ENCODE measurements at places on chromosomes 16 and 17.
A peak's percentile ranks its signal among the peaks of the same experiment; 100 is the strongest.

GRCh38 chr17:46191322-46192188, 1.7 kb downstream of the KANSL1 start:
- no peak for DNase-seq

- DNase-seq: no peak
Observed at GRCh38 chr16:83577078-83577745, 230.6 kb upstream of the HSBP1 start.

GRCh38 chr17:33115366-33115765, 123.7 kb downstream of the SPACA3 start:
- no peak for DNase-seq

DNA sequence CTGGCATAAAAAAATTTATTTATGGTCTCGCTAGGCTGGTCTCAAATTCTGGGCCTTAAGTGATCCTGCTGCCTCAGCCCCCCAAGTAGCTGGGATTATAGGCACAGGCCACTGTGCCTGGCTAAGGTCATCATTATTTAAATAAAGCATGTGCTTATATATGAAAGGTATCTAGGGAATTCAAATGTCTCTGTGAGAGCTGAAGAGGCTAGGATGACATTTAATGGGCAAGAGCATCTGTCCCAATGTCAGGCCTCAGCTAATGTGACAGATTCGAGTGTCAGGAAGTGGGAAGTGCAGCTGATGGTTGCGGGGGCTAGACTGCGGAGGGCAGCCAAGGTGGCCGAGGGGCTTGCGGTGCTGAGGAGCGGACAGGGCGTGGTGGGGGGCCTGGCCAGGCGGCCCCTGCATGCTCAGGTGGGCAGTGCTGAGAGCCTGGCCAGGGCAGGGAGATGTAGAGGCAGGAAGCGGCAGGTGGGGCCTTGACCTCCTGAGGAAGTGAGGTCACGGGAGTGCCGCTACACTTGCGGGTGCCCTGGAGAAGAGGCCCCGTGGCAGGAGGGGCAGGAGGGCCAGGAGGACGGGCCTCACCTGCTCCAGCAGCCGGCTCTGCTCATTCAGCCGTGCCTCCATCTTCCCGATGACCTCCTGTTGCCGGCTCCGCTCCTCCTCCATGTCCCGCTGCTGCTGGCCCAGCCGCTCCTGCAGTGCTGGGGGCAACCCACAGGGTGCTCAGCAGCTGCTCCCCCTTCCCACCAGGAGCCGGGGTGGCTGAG, 12.6 kb upstream of the MRPL38 start:
- DNase-seq: no peak

DNA sequence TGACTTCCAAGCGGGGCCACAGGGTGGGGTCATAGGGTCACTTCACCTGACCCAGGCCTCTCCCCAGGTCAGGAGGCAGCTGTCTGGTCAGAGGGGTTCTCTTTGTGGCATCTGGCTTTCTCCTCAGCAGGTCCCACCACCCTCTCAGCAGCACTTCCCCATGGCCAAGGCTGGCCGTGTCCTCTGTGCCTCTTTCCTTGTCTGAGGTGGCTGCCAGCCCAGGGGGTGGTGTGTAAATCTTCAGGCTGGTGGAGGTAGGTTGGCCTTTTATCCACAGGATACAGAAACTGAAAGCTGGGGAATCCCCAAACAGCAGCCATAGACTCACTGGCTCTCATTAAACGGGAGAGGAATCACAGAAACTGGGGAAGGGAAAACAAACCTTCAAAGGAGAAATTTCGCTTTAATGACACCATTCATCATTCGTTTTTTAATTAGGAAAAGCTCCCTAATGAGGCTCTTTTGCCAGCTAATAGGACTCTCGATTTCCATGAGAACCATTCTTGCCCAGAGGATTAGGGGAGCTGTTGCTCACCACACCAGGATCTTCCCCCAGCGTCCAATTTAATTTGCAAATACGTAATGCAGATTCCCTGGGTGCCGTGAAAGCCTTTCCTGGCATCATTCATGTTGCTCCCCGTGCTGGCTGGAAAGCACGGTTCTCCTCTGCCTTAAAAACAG, 18.0 kb downstream of the C17orf75 start:
- peak; percentile 7 for DNase-seq

DNA sequence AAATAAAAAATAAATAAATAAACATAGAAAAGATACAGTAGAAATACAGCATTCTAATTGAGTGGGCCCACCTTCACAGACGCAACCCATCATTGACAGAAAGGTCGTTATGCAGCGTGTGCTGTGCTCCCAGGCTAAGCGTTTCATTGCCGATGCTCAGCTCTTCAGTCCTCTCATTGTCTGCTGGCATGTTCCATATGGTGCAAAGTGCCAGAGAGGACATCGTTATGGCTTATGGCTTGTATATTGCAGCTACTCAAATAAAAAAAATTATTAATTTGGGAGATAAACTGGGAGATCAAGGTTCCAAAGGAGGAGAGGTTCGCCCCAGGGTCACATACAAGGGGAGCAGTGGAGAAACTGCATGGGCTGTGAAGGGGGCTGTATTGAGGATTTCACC, 11.3 kb upstream of the UBALD2 start:
- DNase-seq: no peak

DNA sequence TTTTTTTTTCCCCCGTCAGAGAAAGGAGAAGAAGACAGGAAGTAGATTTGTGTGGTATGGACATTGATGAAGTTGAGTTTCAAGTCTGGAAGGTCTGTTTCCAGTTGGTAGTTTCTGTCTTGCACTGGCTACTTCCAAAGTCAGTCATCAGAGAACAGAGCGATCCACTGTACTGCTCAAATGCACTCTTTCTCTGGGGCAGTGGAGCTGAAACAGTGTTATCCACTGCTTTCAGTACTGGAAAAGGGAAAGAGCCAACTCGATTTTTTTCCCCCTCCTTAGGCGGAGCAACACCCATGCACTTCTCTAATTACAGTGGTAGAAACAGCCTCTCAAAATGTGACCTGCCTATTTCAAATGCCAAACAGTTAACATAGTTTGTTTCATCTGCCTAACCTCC, 7.4 kb downstream of the PRKCA start:
- no peak for DNase-seq

- DNase-seq: no peak
Observed at GRCh38 chr17:49469831-49470810, 25.0 kb upstream of the NGFR start.

GRCh38 chr16:83926726-83927397, 26.2 kb upstream of the OSGIN1 start:
- peak; percentile 68 for DNase-seq

- DNase-seq: no peak
Observed at GRCh38 chr16:65062736-65063583, 58.9 kb downstream of the CDH11 start.

DNA sequence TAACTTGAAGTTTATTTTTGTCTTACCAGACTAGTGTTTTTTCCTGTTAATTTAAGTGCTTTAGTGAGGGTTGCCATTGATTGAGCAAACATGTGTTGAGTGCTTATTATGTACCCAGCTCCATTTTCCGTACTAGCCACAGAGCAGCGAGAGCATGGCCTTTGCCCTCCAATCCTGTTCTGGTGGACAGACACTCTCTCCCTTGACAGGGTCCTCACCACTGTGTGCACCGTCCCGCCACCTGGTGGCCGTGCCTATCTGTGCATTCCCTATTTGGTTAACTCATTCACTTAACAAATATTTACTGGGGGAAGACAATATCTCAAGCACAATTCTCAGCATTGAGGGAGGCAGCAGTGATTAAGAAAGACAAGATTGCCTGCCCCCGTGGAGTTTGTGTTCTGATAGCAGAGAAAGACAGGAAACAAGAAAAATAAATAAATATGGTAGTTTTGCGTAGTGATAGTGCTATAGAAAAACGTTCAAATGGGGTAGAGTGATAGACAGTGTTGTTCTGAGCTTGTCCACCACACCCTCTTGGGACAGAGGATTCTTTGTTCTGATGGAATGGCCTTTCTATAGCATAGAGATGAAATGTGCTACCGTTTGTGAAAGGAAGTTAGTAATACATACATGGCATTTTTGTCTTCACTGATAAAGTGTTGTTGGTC, 13.0 kb downstream of the CDH13 start:
- peak; percentile 45 for DNase-seq

DNA sequence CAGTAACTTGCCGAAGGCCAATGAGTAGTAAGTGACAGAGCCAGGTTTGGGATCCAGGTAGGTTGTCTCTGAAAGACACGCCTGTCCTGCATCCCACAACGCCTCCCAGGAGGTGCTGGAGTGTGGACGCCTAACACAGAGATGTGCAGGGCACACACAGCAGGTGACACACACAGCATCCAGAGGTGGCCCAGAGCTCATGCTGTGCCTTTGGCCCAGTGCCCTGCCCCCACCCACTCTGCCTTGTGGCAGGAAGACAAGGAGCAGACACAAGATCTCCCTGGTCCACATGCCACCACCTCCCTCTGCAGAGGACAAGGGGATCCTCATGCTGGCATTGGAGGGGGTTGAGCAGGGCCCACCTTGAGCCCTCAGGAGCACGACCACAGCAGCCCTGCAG, 14.7 kb upstream of the STH start:
- DNase-seq: no peak

GRCh38 chr17:15298176-15298575, 33.0 kb upstream of the PMP22 start:
- DNase-seq: no peak

DNA sequence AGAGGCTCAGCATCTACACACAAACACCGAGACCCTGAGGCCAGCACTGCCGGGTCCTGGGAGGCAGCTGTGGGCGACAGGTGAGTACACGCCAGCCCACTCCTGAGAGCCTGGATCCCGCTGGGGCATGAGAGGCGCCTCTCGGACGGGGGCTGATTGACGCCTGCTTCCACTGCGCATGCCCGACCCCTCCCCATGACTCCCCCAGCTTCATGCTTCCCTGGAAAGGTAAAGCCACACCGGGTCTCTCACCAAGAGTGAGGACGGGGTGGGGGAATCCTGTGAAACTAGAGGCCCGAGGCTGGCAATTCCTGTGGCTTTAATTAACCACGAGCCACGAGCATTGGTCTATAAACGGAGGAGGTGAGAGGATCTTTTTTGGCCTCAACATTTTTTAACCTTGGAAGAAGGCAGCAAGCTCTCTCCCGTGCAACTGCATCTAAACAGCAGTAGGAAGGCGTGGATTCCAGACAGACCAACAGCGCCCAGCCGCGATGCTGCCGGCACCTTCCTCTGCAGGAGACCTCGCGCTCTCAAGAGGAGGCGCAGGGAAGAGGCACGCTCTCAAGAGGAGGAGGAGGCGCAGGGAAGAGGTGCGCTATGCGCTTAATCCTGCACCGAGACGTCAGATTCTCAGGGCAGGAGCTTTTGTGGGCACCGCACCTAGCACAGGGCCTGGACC, 71.8 kb upstream of the METRNL start:
- no peak for DNase-seq

- DNase-seq: no peak
Observed at GRCh38 chr16:75627851-75628250, 4.8 kb upstream of the ADAT1 start.

DNA sequence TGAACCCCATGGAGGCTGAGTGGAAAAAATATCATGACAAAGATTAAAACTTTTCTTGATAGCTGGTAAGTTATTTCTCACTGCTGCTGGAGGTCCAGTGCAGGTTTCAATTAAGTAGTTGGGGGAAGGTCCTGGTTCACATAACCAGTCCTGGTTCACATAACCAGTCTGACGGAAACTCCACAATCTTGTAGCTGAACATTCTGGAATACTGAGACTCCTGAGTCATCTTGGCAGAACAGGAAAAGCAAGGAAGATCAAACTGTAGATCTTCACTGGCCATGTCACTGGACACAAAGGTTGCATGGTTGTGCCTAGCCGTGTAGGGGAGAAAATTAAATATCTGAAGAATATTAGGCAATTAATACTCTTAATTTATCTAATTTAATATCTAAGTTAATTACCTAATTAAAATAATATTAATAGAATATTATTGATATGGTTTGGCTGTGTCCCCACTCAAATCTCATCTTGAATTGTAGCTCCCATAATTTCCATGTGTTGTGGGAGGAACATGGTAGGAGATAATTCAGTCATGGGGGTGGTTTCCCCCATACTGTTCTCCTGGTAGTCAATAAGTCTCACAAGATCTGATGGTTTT, 48.6 kb upstream of the CNTNAP4 start:
- no peak for DNase-seq

- no peak for DNase-seq
Observed at GRCh38 chr16:15643946-15644250, 944 bp upstream of the MARF1 start.

DNA sequence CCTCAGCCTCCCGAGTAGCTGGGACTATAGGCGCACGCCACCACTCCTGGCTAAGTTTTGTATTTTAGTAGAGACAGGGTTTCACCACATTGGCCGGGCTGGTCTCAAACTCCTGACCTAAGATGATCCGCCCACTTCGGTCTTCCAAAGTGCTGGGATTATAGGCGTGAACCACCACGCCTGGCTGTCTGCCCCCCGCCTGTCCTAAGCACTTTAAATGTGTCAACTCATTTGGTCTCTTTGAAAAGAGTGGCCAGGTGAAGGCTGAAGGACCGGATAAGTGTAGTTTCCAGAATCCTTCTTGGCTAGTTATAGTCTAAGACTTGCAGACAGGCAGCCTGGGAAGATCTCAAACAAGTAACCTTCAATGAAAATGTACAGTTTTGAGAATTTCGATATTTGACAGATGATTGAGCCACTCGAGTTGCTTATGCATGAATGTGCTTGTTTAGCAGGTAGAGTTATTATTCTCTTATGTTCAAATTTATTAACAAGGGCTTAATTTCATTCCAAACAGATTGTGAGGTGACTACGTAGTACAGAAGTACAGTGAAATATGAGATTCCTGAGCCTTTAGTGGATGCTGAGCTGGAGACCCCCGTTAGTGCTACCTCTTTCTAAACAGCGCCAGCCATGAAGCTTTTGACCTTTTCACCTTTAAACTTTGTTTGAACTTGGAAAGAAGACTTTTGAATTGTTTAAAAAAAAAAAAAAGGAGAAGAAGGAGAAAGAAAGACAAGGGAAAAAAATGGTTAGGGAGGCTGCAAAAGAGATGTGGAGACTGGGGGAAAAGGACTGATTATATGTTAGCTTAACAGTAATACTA, 164.4 kb upstream of the TBX2 start:
- no peak for DNase-seq
